DMS79 (cell line): ENCODE measurements at places on chromosomes 13 and 19.

GRCh38 chr19:13428352-13428751 is 77.9 kb downstream of the CACNA1A start:
- no peak for DNase-seq

GRCh38 chr19:28961772-28962500 is 251.0 kb downstream of the UQCRFS1 start:
- DNase-seq: no peak

- no peak for DNase-seq
These were observed 27.9 kb downstream of the PLEKHJ1 start for GRCh38 chr19:2207991-2208860.

- DNase-seq: no peak
These were observed 50.3 kb downstream of the SPRY2 start for GRCh38 chr13:80290591-80290990.

DNA sequence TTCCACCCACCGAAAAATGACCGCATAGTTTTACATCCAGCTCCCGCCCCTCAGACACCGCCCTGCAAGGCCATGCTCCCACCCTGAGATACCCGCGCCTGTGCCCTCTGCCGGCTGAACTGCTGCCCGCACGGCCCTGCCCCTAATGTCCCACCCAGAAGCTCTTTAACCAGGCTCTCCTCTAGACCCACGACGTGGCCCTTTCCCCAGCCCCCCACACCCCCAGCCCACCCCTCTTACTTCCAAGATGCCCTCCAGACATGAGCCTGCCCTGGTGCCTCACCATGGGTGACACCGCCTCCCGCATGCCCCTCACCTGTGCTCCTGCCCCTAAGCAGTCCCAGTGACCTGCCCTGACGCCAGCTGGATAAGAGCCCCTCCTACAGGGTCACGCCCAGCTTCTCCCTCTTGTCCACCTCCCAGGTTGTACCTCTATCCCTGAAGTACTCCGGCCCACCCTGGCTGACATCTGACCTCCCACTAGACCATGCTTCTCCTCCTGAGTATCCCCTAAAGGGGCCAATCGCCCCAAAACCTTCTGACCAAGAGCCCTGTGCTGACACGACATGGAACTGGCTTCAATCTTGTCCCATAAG is 51.2 kb downstream of the COLGALT1 start:
- no peak for DNase-seq

GRCh38 chr13:98483601-98484288 is 93.2 kb downstream of the STK24 start:
- peak; percentile 74 for DNase-seq

GRCh38 chr19:33406521-33407139 is 33.1 kb downstream of the CEBPG start:
- peak; percentile 5 for DNase-seq

- no peak for DNase-seq
These were observed 7.7 kb downstream of the N4BP2L2 start for GRCh38 chr13:32530841-32531253.

GRCh38 chr13:83153848-83154247 is 728.4 kb downstream of the SLITRK1 start:
- DNase-seq: no peak
